Pancreas (tissue), 10 donors: ENCODE measurements at places on chromosomes 3 and 15.

GRCh38 chr3:37675833-37676596 lies 185.7 kb upstream of the CTDSPL start:
- no peak for DNase-seq

DNA sequence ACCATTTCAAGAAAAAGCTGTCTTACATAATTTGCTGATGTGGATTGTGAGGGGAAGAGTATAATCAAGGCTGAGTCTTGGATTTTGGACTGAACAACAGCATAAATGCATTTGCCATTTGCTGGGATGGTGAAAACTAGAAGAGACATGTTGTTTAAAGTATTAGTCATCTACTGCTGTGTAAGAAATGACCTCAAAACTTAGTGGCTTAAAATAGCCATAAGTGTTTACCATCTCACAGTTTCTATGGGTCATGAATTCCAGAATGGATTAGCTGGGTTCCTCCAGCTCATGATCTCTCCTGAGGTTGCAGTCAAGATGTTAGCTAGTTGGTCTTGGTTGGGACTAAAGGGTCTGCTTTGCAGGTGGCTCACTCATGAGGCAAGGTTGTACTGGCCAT lies 66.2 kb downstream of the SCN11A start:
- DNase-seq = no peak

DNA sequence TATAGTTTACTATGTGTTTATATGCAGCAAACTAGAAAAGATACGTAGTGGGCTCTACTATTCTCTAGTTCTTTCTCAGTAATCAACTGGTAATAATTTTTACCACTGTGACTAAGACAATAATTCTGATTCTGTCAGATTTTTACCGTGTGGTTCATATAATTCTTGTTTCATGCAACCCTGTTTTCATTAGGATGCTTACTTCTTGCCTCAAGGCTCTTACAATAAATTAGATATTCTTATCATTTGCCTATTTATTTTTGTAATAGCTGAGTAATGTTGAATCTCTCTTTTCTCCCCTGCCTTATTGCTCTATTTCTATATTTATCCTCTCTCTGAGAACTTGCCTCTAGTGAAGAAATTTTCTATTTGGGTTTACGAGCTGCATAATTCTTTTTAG lies 524.7 kb downstream of the NAALADL2 start:
- DNase-seq = no peak

DNA sequence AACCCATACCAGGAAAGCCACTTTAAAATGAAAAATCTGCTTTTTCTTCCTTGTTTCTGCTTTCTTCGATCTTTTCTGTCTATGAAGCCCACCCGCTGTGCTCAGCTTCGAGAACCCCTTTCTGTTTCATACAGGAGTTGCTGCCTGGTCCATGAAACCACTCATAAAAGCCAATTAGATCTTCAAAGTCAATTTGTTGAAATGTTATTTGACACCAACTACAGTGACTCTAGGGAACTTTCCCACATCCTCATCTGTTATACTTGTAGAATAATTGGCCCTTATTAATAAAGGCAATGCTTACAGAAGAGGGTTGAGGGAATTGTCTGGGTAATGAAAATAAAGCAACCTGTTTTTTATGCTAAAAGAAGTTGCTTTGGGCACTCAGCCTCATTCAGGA lies 523.6 kb downstream of the OCA2 start:
- no peak for DNase-seq

DNA sequence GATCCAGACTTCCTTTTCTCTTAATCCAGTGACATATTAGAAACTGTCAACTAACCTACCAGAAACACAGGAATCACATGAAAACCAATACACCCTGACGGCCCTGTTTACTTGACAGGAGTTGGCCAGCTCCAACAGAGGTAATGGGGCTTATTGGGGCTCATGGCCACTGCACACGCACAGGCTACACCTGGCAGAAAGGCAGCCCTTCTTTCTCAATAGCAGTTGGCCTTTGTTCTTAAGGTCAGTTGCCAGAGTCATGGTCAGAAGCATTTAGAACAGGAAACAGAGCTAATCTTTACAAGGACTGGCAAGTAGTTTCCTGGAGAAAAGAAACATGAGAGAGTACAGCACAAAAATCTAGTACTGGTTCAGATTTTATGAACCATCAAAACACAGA lies 181.8 kb downstream of the MAGI1 start:
- DNase-seq = no peak

GRCh38 chr3:113169891-113170452 lies 41.4 kb upstream of the BOC start:
- no peak for DNase-seq

DNA sequence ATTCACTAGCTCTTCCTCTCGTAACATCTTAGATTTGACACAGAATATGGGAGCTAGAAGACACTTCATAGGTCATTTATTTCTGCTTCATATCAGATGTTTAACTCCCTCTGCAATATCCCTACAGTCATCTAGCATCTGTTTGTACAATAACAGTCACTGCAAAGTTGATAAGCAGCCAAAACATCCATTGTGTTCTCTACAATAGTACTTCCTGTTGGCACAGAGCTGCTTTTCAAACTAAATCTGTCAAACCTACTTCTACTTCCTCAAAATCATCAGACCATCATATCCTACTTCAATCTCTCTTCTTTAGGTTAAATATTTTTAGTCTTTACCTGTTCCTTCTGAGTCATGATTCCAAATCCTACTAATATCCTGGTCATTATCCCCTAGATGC lies 233.2 kb downstream of the FGF12 start:
- no peak for DNase-seq

- DNase-seq = no peak
Observed at GRCh38 chr3:24686808-24687207, 192.2 kb upstream of the THRB start.

GRCh38 chr3:22835041-22835440 lies 368.1 kb upstream of the UBE2E2 start:
- no peak for DNase-seq
